ENCODE measurements at places on chromosomes 5 and 9.

- no peak for DNase-seq
Measured at GRCh38 chr9:92696619-92697018, 26.7 kb upstream of the IPPK start.

DNA sequence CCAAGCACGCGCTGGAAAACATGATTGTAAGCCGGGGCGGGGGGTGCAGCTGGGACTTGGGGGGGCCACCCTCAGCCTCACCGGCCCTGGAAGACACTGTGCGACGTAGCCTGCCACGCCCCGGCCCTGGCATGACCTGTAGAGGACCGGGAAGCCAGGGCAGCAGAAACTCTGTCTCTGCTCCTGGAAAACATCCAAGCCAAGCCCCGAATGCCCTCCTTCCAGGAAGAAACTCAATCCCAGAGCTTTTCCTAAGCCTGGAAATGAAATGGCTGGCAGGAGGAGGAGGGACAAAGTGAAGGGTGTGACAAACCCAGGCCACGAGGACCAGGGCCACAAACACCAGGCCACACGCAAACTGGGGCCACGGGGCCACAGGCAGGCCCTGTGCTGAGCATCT, 55.4 kb downstream of the KCNT1 start:
- DNase-seq = no peak

GRCh38 chr5:178780581-178781498, 50.4 kb upstream of the ZNF354A start:
- no peak for DNase-seq

GRCh38 chr9:8206720-8207119, 407.1 kb upstream of the DMAC1 start:
- DNase-seq = no peak

GRCh38 chr9:110619831-110620230, 40.3 kb upstream of the SVEP1 start:
- no peak for DNase-seq

GRCh38 chr5:61805101-61805500, 473.0 kb downstream of the ZSWIM6 start:
- DNase-seq = no peak

GRCh38 chr5:538271-538771, 14.1 kb upstream of the SLC9A3 start:
- DNase-seq = no peak

- DNase-seq = no peak
Measured at GRCh38 chr5:7827610-7828009, 23.3 kb downstream of the CFAP90 start.

- DNase-seq = no peak
Measured at GRCh38 chr9:81737871-81738507, 48.6 kb upstream of the TLE1 start.

GRCh38 chr5:5342784-5343183, 79.7 kb upstream of the ICE1 start:
- no peak for DNase-seq

- DNase-seq = no peak
Measured at GRCh38 chr9:126699401-126699881, 85.7 kb downstream of the LMX1B start.

DNA sequence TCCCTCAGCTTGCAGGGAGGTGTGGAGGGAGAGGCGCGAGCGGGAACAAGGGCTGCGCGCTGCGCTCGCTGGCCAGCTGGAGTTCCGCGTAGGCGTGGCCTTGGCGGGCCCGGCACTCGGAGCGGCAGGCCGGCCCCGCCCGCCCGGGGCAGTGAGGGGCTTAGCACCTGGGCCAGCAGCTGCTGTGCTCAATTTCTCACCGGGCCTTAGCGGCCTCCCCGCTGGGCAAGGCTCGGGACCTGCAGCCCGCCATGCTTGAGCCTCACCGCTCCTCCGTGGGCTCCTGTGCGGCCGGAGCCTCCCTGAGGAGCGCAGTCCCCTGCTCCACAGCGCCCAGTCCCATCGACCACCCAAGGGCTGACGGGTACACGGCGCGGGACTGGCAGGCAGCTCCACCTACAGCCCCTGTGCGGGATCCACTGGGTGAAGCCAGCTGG, 1516.4 kb downstream of the EFNA5 start:
- no peak for DNase-seq

Measured in stimulated activated CD8-positive, alpha-beta memory T cell treated with anti-CD3 and anti-CD28 coated beads, Interleukin-7, amount 100 ng/mL, for 1 hour (primary cell).